Thymus (tissue), 14 donors: ENCODE measurements at places on chromosomes 12 and 14.

DNA sequence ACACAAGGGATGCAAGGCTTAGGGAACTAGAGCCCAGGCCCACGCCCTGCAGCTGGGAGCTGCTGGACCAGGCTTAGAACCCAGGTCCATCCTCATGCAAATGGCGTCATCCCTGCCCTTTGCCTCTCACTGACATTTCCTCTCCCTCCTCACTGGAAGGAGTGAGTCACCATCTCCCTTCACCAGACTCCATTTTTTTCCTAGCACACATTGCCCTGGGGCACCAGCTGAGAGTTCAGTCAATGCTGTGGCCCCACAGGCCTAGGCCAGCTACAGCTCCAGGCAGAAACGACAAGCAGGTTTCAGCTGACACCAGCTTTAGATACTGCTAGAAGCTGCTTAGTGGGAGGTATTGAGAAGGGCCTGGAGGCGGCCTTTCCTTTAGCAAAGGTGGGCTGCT lies 98.9 kb downstream of the RIMBP2 start:
- no peak for DNase-seq

DNA sequence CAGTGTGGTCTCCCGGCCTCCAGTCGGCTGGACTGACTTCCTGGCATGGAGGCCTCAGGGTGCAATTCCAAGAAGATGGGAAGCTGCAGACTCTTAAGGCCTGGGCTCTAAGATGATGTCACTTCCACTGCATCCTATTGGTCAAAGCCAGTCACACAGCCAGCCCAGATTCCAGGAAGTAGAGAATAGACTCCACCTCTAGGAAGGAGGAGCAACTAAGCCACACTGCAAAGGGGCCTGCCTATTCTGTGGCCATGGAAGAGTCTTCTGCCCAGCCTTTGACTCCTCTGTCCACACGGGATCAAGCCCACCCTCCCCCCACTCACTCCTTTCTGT lies 103.9 kb upstream of the RFLNA start:
- DNase-seq: no peak

DNA sequence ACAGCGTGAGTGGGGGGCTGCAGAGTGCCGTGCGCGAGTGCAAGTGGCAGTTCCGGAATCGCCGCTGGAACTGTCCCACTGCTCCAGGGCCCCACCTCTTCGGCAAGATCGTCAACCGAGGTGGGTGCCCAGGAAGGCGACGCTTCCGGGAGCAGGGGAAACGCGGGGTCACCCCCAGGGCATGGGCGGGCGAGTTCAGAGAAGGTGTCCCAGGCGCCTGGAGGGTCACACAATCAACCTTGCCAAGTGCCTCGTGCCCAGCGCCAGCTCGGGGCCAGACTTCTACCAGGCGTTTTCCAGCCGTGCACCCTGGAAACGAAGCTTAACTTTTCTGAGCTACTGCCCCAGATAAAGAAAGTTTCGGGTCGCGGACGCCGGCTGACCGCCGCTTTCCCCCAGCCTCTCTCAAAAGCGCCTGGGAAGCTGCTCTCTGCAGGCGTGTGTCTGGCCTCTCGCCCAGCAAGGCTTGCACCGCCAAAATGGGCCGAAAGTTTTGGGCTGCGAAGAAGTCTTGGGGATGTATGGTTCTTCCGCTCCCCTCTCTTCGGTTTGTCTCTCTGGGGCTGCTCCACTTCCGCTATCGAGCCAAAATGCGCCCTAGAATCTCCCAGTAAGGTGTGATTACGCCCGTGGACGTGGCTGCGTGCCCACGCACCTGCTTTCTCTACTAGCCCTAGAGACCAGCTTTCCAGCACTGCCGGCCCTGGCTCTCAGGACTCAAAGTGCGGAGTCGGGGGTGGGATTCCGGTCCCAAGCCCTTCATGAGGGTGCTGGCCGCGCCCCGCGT lies 1.7 kb downstream of the WNT1 start:
- DNase-seq: no peak

DNA sequence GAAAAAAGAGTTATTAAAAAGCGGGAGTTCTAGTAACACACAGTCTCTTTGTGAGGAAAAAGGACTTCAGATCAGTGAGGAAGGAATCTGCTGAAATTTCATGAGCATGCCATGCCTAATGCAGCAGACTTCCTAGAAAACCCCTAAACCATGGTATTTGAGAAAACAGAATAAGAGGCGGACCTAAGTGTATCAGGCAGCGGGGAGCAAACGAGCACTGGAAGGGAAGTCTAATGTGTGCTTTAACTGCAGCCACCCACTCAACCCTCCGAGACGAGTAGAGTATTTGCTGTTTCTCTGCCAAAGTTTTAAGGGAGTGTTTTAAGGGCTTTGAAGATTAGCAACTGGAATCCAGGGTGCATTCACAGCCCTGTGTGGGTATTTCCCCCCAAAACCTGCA lies 36.5 kb downstream of the ACADS start:
- DNase-seq: no peak

DNA sequence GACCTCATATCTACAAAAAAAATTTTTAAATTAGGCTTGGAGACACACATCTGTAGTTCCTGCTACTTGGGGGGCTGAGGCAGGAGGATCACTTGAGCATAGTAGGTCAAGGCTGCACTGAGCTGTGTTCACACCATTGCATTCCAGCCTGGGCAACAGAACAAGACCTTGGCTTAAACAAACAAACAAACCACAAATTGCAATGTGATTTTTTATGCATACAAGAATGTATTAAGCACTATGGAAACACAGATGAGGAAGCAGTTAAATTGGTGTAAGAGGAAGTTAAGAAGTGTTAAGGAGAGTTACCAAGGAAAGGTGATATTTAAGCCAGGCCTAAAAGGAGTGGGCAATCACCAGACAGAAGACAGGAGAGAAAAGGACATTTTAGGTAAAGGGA lies 83.6 kb upstream of the HECTD1 start:
- no peak for DNase-seq

- DNase-seq: no peak
These were observed 358.9 kb downstream of the NPAS3 start for GRCh38 chr14:33297565-33297964.

- DNase-seq: no peak
These were observed 132.8 kb upstream of the BTG1 start for GRCh38 chr12:92278378-92278828.

- DNase-seq: peak; percentile 56
These were observed 612 bp downstream of the PHC1 start for GRCh38 chr12:8914716-8915526.

GRCh38 chr12:53825246-53826081 lies 73.7 kb upstream of the CISTR start:
- no peak for DNase-seq

GRCh38 chr14:100383727-100384158 lies 60.6 kb downstream of the SLC25A47 start:
- DNase-seq: peak; percentile 65

DNA sequence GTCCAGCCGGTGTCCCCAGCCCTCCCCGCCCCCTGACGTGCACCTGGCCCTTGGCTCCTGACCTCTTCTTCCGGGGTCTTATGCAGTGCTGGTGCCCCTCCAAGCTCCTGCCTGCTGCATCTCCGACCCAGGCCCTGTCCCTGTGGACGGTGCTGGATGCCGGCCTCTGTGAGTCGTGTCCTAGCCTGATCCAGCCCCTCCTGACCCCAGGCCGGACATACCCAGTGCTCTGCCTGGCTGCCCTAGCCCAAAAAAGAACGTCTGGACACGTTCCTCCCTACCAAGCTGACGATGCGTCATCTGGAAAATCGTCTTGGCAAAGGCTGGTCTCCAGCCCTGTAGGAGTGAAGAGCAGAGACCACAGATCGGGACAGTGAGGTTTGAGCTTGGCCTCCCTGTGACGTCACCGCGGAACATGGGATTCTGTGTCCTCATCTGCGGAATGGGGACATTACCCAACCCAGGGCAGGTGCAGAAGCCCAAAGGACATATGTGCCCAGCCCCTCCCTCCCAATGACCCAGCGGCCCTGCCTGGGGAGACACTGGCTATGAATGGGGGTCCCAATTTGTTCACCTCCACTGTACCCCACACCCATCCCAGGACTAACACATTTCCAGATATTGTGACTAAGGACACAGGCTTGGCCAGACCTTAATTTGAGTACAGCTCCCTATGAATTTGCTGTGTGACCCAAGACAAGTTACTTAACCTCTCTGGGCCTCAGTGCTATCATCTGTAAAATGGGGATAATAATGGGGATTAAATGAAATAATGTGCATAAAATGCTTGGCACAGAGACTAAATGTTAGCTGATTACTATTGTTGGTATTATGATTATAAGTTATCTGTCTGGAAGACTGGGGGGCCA lies 51.0 kb upstream of the BCL11B start:
- DNase-seq: no peak

DNA sequence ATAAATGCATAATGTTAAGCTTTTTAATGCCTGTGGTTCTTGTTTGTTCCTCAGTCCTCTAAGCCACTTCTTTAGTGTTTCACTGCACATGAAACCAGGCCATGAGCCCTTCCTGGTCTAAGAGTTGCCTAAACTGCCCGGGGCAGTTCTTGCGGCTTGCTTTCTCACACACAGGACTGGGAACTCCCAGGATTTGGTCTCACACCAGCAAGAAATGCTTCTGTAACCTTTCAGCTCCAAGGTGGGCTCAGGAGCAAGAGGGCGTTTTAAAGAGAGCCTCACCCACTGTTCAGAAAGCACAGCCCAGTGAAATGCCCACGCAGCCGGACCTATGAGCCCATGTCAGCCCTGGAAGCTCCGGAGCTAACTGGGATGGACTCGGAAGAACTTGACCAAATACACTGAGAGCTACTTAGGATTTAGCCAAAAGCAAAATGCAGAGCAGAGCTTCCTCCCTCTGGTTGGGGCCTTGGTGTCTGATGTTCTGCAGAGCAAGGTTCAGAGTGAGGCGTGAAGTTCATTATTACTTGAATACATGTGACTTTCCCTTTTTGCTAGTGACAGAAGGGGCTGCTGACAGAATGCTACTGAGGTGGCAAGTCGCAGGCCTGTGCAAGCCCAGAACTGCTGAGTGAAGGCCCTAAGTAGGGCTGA lies 23.4 kb downstream of the SLC25A29 start:
- no peak for DNase-seq

DNA sequence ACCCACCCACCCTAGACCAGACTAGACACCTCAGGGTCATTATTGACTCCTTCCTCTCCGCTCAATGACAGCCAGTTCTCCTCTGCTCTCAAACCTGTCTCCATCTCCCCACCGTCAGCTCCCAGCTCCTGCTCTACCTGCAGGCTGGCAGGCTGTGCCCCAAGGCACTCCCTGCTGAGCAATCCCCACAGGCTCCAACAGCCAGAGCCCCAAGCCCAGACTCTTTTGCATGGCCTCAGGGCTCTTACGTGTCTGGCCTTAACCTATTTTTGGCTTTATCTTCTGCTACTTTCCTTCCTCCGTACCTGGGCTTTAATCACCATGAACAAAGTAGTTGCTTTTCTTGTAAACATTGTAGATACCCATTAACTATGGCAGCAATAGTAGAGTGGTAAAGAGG lies 162.9 kb upstream of the PRMT8 start:
- no peak for DNase-seq

GRCh38 chr12:14216405-14217294 lies 148.8 kb upstream of the ATF7IP start:
- no peak for DNase-seq

GRCh38 chr14:38723959-38724358 lies 379.1 kb downstream of the SEC23A start:
- no peak for DNase-seq

- no peak for DNase-seq
These were observed 130.7 kb upstream of the HIF1A start for GRCh38 chr14:61564618-61565091.

DNA sequence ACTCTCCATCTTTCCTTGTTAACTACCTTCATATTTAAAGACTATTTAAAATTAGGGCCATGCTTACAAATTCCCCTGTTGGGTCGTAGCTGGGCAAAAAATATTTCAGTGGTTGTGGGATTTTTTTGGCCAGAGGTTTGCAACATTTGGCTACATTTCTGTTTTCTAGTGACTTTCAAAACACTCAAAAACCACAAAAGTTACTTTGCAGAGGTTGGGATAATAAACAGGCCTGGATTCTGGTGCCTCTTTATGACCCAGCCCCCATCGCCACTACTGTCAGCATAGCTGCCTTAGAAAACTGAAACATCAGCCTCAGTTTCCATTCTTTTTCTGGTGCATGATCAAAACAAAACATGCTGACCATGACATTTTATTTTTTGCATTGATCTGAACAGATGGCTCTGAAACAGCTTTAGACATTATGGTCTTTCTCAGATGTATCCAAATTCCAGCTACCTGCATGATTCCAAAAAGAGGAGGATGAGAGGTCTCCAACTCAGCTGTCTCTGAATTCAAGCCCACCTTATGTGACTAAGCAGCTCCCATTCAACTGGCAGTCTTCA lies 5.2 kb downstream of the DPF3 start:
- DNase-seq: no peak

DNA sequence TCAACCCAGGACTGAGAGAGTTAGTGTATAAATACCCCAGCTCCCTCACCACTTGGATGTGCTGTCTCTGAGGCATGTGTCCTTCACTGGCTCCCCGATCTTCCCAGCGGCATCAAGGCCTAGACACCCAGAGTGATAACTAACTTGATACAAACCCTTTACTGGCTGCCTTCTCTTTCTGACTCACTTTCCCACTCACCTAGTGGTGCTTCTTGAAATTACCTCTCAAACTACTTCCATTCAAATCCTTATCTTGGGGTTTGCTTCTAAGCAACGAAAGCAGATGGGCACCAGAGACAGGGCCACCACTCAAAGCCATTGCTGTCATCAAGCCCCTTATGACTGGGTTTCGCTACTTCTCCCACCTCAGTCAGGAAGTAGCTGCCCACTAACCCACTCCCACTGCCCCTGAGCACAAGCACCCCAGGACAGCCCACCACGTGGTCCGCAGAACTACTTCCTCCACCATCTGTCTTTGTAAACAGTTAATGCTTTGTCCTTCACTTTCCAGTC lies 17.2 kb downstream of the ZFP36L1 start:
- DNase-seq: peak; percentile 43

GRCh38 chr14:69459122-69459521 lies 25.4 kb upstream of the PLEKHD1 start:
- DNase-seq: no peak

DNA sequence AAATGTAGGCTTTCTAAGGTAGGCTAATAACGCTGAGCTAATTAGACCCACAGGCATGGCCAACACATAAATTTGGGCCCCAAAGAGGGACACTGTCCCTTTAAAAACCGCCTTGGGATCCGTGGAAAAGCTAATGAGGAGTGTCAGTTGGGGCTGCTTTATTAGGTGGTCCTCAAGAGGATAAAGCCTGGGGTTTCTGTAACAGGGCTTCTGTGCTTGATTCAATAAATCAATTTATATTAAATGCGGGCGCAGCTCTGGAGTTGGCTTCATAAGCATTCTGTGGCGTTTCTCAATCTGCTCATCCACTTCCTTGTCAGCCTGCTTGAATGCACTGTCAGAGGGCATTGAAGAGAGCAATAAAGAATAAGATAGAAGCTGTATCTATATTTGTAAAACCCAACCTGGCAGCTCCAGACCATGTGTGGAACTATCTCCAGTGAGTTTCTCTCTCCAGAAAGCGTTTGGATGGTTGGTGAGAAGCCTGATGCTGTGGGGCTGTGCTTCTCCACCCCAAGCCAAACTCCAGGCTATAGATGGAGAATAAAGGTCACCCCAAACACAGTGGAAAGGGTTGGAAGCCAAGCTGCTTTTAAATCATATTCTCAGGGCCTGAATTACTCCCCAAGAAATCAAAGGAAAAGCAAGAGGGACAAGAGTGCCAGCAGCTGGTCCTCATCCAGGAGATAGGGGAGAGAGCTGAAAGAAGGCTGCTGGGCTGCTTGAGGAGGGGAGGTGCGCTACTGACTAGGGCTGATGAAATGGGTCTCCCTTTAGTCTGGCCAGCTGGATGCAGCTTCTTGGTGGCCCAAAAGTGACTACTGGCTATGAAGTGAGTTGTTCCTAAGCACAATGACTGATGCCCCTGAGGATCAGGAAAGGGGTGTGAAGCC lies 222.0 kb downstream of the PPM1H start:
- no peak for DNase-seq
